ENCODE measurements at places on chromosomes 3 and 15.
A peak's percentile ranks its signal among the peaks of the same experiment; 100 is the strongest.

DNA sequence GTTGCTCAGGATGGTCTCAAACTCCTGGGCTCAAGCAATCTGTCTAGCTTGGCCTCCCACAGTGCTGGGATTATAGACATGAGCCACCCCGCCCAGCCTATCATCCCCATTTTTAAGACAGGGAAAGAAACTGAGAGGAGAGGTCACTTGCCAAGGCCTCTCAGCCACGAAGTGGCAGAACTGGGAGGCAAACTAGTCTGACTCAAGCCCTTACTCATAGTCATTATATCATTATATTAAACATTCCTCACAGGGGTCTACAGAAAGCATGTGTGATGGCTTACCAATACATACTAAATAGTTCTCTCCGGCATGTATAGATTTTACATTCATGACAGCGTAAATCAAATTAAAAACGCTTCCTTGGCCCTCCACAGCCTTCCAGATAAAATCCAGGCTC lies 62.0 kb upstream of the ZBTB38 start:
- DNase-seq, result no peak

- DNase-seq, result peak; percentile 45
Observed at GRCh38 chr3:99499235-99500158, 138.9 kb upstream of the COL8A1 start.

GRCh38 chr3:3240986-3241385 lies 61.5 kb upstream of the CRBN start:
- no peak for DNase-seq

DNA sequence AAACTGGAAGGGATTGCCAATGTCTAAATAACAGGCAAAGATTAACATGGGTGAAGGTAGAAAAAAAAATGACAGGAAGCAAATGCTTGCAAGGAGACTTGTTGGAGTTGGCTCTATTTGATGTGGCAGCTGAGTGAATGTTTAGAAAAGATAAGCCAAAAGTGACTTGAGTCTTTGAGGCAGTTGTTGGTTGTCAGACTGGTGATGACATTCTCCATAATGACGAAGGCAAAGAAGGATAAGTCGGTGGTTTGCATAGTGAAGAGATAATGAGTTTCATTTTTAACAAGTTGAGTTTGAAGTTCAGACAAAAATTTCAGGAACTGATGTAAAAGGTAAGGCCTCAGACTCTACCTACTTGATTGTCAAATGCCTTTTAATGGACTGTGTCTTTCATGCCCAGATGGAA lies 704.1 kb upstream of the SGO1 start:
- DNase-seq, result no peak

DNA sequence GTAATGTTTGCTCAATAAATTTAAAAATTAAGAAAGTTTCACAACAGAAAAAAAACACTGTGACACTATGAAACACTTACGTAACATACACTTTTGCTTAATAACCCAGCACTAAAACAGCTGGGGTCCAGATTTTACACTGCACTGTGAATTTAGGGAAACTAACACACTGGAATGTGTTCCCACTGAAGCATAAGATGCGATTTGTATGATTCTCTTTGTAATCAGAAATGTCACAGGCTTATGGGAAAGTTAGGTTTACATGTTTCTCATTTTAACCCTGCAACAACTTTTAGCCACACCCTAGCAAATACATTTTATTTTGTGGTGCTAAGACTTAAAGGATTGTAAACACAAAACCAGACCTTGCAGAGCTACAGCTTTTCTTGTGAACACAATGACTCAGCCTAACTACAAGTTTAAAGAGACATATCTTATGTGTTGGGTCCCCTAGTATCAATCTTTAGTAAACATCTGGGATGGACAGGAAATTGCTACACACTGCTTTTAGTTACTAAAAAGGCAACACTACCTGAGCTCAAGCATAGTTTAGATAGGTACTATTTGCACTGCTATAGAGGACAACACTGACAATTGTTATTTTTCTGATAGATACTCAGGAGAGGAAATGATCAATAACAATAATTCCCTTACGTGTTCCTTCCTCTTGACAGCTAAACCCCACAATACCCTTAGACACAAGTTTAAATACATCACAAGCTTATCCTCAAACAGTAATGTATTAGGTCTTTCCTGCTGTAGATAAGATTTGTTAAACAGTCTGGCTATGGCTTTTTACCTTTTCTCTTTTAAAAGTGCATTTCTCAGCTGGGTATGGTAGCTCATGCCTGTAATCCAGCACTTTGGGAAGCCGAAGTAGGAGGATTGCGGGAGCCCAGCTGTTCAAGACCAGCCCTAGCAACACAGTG lies 3.8 kb downstream of the PLD1 start:
- DNase-seq, result no peak

GRCh38 chr3:129382366-129382765 lies 46.1 kb downstream of the EFCAB12 start:
- no peak for DNase-seq

GRCh38 chr3:30682434-30683155 lies 76.2 kb downstream of the TGFBR2 start:
- no peak for DNase-seq

GRCh38 chr3:64351713-64352638 lies 126.7 kb upstream of the PRICKLE2 start:
- no peak for DNase-seq

DNA sequence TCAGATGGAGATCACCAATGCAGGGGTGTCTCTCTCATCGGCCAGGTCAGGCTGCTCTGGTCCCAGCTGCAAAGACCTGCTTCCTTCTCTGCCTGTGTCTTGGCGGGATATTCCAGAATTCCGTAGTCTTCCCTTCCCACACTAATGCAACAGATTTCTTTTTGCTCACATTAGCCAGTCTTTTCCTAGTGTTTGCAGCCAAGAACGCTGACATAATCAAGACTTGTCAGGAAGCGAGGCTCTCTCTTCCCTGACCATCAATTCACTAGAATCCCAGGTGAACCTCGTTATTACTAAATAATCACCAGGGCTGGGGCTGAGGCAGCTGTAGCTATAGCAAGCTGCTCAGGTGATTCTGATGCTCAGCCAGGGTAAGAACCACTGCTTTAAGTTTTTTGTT lies 43.2 kb upstream of the ACKR4 start:
- DNase-seq, result no peak

DNA sequence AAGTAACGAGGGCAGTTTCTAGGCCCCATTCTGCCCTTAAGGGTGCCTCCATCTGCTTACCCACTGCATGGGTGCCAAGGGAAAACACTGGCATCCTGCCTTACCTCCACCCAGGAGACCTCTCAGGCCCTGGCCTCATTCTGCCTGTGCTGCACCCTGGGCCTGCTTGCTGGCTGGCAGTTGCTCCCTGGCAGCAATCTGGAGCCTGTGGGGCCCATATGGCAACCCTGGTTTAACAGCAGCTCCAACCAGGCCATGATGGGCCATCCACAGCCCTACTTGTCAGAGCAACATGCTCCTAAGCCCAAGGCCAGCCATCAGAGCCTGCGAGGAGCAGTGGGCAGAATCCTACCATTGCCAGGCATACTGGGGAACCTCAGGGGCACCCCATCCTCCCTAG lies 3.7 kb downstream of the C3orf18 start:
- DNase-seq, result no peak

- no peak for DNase-seq
Observed at GRCh38 chr15:57911247-57911646, 154.3 kb downstream of the ALDH1A2 start.

DNA sequence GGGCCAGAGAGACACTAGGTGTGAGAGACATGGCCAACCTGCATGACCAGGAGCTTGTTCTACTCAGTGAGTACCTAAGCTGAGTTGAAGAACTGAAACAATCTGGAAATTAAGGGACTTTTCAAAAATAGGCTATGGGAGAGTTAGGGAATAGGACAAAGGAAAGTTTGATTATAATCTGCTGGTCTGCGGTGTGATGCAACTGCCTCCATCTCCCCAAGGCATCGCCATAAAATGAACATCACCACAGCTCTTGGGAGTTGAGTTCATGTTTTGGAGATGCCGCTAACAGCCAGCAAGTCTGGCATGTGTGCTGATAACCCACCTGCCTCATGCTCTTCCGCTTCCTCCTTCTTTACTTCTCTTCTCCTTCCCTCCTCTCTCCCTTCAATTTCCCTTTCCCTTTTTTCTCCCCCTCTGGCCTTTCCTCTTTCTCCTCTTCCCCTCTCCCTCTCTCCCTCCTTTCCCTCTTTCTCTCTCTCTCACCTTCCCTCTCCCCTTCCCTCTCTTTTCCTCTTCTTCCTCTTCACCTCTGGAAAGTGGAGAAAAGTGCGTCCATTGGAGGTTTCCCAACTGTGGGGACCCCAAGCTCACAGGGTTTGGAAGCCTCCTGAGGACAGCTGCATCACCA lies 39.1 kb upstream of the GLCE start:
- DNase-seq, result no peak

DNA sequence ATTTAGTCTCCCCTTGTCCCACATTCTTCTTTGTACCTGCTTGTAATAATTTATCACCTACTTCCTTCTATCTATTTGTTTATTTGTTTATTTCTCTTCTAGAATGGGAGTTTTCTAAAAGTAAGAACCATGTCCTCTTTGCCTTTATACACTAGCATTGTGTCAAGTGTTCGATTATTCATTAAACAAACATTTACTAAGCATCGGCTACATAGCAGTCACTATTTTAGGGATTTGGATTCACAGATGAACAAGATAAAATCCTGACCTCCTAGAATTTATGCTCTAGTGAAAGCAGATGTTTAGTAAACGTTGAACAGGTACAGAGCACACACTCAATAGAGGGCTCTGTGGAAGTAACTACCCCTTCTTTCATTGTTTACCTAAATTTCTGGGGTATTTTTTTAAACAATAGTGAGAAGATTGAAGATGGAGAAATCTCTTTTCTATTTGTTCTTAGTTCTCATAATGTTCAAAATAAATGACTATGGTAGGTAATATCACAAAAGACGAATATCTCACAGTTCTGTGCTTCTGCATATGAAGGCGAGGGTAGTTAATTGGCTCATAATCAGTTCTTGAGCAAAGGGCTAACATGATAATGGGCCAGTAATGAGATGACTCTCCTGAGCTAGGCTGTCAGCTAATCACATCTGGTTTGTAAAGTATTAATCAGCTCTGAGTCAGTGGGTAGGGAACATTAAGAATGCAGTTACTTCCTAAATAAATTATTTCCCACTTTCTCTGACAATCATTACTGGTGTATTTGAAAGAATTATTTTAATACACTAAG lies 111.9 kb downstream of the SLC9A9 start:
- DNase-seq, result no peak

- no peak for DNase-seq
Observed at GRCh38 chr15:100348578-100348977, 6.8 kb upstream of the ADAMTS17 start.

DNA sequence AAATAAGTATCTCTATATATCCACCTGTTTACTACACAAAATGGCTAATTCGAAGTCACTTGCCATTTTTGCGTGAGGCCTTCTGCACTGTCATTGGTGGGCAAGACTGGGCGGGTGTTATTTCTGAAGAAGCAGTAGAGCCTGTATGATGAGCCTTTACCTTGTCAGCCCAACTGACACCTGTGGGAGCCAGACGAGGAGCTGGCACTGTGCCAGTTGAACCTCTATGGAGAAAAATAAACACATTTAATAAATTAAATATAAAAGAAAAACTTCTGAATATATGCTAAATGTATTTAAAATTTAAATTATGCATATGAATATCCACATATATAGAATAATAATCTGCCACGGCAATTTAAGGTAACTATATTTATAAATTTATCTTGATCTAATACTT lies 109.9 kb downstream of the SCAPER start:
- DNase-seq, result no peak

DNA sequence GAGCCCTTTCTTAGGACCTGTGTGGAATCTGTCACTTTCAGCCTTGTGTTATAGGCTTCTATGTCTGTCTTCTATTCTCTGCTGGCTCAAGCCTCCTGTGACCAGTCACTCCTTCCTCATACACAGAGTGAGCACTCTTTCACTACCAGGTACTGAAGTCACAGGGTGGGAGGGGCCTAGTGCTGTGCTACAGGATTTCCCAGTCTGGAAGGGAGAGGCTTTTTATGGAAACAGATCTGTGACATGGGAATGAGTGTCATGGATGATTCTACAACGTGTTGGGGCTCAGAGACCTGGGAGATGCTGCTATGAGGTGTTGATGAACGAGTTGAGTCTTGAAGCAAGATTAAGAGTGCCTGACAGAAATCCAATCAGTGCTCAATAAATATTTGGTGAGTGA lies 100.5 kb downstream of the PDCD6IP start:
- DNase-seq, result no peak

DNA sequence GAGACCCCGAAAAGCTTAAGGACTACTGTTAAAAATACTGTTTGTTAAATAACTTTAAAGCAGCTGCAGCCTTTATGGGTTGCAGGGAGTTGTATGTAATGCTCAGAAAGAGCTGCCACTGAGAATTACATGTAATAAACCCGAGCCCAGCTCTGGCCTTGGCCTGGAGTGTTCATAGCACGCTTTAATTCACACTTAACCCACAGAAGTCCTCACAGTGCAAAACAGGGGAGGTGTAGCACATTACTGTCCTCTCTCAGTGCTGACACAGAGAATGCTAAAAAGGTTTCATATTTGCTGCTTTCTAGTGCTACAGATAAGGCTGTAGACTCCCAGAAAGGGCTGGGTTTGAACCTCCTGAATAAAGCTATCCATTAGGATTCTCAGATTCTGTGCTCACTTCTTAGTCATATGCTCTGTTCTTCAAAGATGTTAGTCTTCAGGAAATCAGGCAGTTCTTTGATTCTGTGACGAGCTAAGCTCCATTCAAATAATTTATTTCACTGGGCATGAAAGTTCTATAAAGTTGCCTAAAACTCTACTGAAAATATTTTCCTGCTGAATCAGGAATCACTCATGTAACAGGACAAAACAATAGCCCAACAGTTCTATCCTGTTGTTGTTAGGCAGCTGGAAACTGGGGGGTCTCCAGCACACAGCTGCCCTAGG lies 108.0 kb downstream of the SENP2 start:
- no peak for DNase-seq

- no peak for DNase-seq
Observed at GRCh38 chr3:189494632-189495031, 136.6 kb upstream of the TP63 start.

GRCh38 chr3:9508781-9509180 lies 44.8 kb downstream of the LHFPL4 start:
- no peak for DNase-seq

GRCh38 chr3:129558081-129558771 lies 15.3 kb downstream of the H1-8 start:
- DNase-seq, result no peak

Measured in HTR-8/SVneo (cell line).